ENCODE measurements at places on chromosomes 3 and 15.

DNA sequence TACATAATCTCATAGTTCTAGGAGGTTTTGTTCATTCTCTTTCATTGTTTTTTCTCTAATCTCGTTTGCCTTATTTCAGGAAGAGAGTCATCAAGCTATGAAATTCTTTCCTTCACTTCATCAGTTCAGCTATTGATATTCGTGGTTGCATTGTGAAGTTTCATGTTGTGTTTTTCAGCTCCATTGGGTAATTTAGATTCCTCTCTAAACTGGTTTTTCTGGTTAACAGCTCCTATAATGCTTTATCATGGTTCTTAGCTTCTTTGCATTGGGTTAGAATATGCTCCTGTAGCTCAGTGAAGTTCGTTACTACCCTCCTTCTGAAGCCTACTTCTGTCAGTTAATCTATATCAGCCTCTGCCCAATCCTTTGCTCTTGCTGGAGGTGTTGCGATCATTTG is 69.4 kb upstream of the CD96 start:
- no peak for DNase-seq

- DNase-seq, result no peak
These were observed 298.9 kb upstream of the RORA start for GRCh38 chr15:61527836-61528580.

- no peak for DNase-seq
These were observed 33.3 kb downstream of the PCSK6 start for GRCh38 chr15:101456057-101456739.

DNA sequence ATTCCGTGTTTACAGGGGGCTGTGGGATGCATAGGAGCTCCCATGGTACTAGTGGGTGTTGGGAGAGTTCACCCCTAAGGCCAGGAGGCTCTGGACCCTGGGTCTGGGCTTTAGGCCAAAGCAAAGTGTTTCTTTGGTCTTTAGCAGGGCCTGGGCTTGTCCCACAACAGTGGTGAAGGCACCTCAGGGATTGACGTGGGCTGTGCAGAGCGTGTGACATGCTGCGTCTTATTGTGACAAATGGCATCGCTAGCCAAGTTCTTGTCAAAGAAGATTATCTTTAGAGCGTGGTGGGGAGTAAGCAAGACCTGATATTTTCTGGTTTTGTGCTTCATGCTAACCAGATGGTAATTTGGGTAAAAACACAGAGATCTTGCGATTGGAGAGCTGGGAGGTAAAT is 170.1 kb downstream of the APBA2 start:
- DNase-seq, result no peak

GRCh38 chr3:161028555-161029153 is 76.5 kb downstream of the B3GALNT1 start:
- DNase-seq, result no peak

DNA sequence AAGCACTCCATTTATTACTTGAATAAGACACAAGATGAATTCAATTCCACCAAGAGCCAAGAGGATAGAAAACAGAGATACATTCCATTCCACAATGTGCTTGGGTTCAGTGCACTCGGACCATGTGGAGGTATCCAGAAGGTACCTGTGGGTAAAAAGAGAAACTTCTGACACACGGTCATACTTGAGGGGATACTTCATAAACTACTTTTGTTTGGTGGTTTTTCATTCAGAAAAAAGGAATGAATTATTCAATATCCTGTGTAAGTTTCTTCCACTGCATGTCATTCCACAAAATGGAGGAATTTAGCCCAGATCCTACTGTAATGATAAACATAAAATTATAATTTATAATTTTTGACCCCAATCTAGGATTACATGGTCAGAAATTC is 5.7 kb downstream of the TM4SF1 start:
- DNase-seq, result no peak

- no peak for DNase-seq
These were observed 11.6 kb downstream of the ADAMTS17 start for GRCh38 chr15:100330221-100330620.

DNA sequence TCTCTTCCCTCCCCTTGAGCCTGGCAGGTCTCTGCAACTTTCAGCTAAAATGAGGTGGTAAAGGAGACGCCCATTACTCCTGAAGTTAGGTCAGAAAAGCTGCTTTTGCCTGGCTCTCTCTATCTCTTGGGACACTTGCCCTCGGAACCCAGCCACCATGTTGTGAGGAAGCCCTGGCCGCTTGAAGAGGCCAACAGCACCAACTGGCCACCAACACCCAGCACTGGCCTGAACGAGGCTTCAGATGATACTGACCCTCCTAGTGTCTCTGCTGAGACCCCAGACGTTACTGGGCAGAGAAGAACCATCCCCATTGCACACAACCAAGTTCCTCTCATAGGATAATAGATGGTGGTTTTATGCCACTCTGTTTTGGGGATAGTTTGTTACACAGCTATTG is 49.5 kb upstream of the PCSK6 start:
- no peak for DNase-seq

GRCh38 chr3:194738254-194739093 is 52.8 kb downstream of the FAM43A start:
- DNase-seq, result no peak

- DNase-seq, result no peak
These were observed 2.0 kb upstream of the PPCDC start for GRCh38 chr15:75021341-75021740.

- DNase-seq, result no peak
These were observed 907.4 kb downstream of the NTRK3 start for GRCh38 chr15:87349181-87349580.

GRCh38 chr15:87193481-87193880 is 1063.1 kb downstream of the NTRK3 start:
- DNase-seq, result no peak

GRCh38 chr3:169334991-169335390 is 328.5 kb downstream of the MECOM start:
- DNase-seq, result no peak
